Activated T-cell treated with anti-CD3 and anti-CD28 coated beads, Interleukin-2, amount 50 U/mL, for 48 hours (primary cell): ENCODE measurements at places on chromosomes 7 and 10.

- no peak for DNase-seq
These were observed 28.5 kb downstream of the OSBPL3 start for GRCh38 chr7:24951441-24951980.

GRCh38 chr7:30596721-30597120, 2.0 kb downstream of the GARS1 start:
- DNase-seq = no peak

DNA sequence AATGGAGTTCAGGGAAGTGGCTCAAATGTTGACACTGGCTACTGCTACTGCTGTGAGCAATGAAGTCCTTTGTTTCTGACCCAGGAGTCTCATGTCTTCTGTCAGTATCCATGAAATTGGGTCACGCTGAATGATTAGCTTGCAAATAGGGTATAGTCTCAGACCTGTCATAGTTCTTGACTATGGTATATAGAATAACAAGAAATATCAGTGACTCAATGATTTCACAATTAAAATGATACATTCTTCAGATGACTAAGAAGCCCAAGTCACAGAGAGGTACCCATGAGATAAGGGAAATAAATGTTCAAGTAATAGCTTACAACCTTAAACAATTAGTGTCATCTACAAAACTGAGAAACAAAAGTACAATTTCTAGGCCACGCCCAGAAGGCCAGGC, 89.3 kb downstream of the LYZL2 start:
- DNase-seq = no peak

DNA sequence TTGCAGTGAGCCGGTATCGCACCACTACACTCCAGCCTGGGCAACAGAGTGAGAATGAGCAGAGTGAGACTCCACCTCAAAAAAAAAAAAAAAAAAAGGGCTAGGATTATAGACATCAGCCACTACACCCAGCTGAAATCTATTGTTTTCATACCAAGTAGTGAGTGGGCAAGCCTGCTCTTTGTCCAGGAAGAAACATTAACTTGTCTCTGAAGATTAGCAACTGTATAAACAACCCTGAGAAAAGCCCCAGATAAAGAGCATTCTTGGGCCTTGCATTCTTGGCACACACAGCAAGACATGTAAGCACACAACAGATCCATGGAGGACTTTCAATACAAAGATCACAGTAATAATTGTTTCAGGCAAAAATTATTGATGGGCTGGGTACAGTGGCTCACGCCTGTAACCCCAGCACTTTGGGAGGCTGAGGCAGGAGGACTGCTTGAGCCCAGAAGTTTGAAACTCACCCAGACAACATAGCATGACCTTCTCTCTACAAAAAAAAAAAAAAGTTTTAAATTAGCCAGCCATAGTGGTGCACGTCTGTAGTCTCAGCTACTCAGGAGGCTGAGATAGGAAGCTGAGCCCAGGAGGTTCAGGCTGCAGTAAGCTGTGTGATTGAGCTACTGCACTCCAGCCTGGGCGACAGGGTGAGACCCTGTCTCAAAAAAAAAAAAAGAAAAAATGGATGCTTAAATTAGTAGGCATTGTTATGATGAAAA, 4.4 kb downstream of the PSPH start:
- DNase-seq = no peak

DNA sequence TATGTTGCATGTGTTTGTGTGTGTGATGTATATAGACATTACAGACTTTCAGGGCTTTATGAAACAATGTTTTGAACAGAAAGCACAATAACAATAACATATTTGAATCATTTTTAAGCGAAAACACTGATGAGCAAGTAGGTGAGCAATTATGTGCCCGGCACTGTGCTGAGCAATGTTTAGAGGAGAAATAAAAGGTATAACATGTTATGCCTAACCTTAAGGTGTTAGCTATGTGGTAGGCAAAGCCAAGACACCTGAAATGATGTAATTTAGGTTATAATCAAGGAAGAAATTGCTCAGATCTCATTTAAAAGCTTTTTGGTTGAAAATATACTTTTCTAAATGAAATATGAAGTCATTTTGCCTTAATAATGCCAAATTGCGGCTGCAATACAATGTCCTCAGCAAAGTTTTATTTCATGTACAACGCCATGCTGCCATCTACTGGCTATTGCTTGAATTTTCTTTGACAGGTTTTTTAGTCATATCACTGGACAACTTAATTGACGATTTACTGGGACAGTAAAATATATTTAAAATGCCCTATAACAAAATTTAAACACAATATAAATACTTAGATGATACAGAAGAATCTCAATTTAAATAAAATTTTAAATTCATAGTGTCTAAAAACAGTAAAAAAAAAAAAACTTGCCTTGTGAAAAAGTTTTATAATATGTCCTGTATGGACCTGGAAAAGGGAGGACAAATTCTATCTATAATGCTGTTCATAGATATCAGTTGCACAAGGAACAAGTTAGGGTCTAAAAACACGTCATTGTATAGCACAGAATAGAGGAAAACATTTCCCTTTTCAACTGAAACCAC, 131.1 kb upstream of the CDK1 start:
- DNase-seq = no peak

DNA sequence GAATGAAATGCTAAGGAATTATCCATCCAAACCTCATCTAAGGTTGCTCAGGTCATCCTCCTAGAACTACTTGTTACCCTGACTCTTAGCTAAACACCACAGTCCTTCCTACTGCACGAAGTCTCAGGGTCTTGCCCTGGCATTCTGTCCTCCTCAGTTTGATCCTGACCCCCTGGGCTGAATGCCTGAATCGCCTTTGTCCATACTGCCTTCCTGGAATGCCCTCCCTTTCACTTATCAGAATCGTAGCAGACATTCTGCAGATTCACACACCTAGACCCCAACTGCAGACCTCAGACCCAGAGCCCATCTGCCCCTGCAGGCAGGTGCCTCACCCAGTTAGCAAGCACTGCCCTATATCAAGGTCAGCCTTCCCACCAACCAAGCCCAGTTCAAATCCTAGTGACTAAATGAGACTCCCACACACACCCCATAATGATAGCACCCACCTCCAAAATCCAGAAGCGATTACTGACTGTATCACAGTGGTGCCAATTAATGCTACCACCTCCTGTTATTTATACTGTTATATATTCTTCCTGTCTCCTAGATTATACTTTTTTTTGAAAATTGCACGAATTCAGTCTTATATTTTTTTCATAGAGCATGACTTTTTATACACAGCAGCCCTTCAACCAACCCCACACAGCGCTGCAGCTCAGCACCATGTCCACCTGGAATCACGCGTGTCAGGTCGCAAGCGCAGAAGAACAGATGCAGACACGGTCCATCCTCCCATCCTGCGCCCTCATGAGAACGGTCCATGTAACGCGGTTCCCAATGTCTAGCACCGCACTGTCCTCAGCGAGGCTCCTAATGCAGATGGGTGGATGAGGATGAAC, 3.7 kb downstream of the PARD3 start:
- DNase-seq = no peak

DNA sequence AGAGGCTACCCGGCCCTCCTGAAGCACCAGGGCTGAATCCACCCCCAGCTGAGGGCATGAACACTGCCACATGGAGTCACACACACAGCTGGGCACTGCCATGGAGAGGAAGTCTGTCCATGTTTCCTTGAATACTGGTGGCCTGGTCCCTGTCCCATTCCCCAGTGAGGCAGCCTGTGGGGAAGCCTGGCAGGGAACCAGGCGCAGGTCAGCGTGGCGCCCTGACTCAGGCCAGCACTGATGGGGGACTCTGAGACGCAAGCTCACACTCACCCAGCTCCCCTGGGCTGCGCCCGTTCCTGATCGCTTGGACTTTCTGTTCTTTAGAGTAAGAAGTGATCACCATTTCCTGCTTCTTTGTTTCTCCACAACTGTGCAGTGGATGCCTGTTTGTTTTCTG, 128.3 kb downstream of the EGFR start:
- DNase-seq = no peak

GRCh38 chr10:3949711-3950110, 164.7 kb upstream of the KLF6 start:
- DNase-seq = no peak

DNA sequence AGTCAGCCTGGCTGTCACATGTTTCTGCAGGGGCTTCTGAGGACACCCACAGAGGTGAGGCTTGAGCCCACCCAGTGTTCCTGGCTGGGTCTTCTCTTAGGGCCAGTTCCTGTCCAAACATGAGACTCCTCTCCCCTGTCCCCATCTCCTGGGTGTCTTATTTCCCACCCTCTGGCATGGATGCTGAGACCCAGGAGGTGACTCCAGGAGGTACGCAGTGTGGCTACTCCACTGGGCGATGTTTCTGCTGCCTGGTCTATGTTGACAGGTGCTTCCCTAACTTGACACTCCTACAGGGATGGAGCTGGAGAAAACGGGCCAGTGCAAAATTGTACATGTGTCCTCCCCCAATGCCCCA, 26.3 kb upstream of the LOXL4 start:
- DNase-seq = no peak

GRCh38 chr7:3301449-3301731, 338 bp downstream of the SDK1 start:
- DNase-seq = no peak
